ENCODE measurements at places on chromosomes 1 and 21.

DNA sequence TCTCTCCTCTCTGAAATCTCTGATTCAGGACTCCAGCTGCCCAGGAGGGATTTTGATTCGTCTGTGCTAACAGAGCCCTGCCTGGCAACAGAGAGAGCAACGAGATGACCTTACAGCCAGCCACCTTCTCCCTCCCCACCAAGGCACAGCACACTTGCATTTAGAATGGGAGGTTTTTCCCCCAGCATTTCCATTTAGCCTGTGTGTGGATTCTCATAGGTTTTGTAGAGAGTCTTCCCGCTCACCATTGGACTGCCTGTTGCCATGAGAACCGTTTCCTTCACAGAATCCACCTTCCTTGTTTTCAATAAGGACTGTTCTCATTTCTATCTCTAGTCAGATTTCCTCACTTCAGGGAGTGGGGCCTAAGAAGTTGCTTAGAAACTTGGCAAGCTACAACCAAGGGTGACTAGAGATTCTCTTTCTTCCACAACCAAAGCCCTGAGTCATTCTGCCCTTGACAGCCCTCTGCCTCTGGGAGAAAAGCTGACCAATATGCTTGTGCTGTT lies 5.8 kb upstream of the IKBKE start:
- DNase-seq, result no peak

DNA sequence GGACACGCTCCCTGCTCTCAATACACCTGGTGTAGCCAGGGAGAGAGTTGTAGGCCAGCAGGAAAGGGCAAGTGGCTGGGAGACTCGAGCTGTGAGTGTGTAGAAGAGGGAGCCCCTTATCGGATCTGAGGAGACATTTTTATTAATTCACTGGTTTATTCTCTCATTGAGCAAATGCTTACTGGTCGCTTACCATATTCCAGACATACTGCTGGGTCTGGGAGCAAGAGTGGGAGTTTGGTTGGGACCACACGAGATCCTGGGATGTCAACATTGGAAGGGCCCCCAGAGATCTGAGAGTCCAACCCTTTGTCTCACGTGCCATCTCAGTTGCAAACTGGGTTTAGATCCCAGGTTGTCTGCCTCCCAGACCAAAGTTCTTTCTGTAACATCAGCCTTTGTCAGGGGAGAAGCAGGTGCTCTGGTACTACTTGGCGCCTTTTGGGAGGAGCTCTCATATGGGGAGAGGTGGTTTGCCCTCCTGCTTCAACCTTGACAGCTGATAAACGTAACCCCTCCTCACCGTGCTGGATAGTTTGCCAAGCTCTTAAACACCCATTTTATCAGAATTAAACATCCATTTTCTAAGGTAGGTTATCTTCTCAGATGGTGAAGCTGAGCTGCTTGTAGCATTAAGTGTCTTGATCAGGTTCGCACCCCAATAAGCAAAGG lies 742 bp downstream of the TMEM222 start:
- DNase-seq, result no peak

DNA sequence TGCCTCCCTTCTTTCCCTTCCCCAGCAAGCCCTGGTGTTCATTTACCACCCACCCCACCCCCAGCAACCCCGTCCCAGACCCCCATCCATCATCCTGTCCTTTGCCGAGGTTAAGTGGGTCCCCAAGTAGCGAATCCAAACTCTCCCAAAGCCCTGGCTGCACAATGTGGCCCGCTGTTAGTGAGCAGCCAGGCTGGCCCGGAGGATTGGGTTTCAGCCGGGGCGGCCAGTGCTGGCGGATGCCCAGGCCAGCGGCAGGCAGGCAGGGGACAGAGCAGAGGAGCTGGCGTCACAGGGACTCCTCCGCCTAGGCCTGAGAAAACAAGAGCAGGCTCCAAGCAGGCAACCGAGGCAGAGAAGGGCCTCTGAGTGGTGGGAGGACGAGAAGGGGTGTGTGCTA lies 61.4 kb downstream of the EPHB2 start:
- DNase-seq, result no peak

DNA sequence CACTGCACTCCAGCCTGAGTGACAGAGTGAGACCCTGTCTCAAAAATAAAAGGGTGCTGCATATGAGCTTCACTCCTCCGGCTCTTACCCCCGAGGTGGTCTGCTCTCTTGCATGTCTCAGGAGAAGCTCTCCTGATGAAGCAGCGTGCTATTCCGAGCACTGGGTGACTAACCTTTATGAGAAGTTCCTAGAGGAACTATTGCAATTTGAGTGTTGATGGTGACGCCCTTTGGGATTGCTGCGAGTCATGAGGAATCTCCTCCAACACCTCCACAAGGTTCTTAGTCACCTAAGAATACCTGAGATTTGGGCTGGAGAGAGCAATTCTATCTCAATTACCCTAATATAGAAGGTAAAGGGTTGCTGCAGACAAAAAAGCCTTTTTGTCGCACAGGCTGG lies 40.8 kb upstream of the TINAGL1 start:
- no peak for DNase-seq

DNA sequence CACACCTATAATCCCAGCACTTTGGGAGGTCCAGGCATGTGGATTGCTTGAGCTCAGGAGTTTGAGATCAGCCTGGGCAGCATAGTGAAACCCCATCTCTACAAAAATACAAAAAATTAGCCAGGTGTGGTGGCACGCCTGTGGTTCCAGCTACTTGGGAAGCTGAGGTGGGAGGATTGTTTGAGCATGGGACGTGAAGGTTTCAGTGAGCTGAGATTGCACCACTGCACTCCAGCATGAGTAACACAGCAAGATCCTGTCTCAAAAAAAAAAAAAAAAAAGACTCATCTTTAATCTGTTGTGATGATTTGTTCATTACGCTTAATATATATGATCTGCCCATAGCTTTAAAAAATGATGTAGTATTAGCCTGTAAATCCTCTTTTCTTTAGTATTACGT lies 44.0 kb downstream of the OR10J1 start:
- DNase-seq, result no peak

- no peak for DNase-seq
Measured at GRCh38 chr1:180976191-180976590, 46.5 kb downstream of the STX6 start.

DNA sequence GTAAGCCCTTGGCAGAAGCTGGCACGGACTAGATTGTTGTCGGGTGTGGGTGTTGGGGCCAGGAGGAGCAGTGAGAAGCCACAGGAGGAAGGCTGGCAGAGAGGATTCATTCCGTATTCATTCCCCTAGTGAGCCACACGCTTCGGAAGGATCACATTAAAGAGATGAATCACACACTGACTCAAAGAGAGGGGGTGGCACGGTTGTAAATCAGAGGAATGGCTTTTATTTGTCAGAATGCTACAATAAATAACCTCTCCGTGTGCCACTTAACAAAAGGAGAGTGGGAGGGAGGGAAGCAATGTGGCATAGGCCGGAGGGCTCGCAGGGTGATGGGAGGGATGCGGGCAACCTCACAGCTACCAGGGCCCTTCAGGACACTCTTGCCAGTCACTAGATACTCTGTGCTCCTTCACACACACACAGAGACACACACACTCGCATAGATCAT lies 135.5 kb downstream of the HIVEP3 start:
- no peak for DNase-seq

DNA sequence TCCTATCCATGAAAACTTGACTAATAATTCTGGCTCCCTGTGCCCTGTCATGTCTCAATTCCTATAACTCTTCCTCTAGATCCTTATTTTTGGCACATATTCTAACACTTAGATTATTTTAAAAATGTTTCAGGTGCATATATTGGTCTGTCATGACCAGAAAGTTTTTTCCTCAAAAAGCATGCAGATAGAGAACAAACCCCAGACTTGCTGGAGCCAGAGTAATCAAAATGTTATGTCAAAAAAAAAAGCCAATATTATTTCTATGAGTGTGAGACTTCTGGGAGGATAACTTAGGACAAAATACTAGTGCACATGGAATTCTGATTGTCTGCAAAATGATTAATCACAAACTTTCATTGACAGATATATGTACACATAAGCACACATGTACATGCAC lies 135.1 kb upstream of the MROH9 start:
- DNase-seq, result no peak

GRCh38 chr1:161725908-161726472 lies 4.6 kb downstream of the FCRLB start:
- DNase-seq, result peak; percentile 37

- no peak for DNase-seq
Measured at GRCh38 chr1:56439610-56440264, 139.6 kb downstream of the PLPP3 start.

- no peak for DNase-seq
Measured at GRCh38 chr1:31326461-31326860, 29.6 kb downstream of the ZCCHC17 start.

- DNase-seq, result no peak
Measured at GRCh38 chr1:157961805-157962762, 31.4 kb upstream of the KIRREL1 start.

GRCh38 chr1:210332233-210332632 lies 3.5 kb downstream of the HHAT start:
- peak; percentile 71 for DNase-seq

DNA sequence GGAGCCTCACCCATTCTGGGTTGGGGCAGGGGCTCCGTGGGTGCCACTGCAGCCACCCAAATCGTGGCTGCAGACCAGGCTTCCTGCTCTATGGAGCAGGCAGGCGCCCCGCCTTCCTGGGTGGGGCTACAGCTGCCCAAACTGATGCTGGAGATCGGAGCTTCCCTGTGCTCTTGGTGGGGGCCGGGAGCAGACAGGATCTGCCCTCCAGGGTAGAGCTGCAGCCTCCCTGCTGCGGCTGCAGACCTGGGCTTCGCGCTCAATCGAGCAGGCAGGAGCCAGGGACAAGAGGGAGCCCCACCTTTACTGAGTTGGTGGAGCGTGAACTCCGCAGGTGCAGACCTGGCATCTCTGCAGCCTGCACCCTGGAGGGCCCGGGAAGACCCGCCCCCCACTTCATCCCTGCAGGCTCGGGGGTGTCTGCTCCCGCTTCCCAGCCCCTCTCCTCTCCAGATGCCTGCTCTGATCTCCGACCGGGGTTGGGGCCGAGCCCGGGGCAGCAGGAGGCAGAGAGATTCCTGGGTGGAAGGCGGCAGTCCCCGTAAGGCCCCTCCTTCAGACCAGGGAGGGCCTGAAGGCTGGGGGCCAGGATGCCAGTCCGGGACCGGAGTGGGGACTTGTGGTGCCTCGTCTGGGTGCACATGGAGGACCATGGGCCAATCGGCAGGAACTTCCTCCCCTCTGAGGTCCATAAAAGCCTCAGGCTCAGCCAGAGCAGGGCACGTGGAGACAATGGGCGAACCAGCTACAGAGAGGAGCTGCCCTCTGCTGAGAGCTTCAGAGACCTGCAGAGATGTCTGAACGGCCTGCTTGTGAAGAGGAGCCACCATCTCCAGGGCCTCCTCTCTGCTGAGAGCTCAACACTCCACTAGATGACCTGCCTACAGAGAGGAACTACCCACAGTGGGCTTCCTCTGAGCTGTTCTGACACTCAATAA lies 359.3 kb downstream of the SMYD3 start:
- no peak for DNase-seq

DNA sequence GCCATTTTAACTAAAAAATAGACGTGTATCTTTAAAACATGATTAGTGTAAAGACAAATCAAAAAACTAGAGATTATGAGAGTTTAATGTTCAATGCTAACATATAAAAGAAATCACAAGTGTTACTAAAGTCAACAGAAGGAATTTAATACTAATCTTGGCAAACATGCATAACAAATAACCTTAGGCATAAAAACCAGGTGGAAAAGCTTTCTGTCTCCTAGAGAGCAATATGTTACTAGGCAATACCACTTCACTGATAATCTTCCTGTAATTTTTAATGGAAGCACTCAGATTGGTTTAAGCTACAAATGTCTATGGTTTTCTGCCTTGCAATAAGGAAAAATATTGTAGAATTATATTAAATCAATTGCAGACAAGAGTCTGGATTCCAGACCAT lies 121.9 kb downstream of the NME7 start:
- DNase-seq, result no peak

DNA sequence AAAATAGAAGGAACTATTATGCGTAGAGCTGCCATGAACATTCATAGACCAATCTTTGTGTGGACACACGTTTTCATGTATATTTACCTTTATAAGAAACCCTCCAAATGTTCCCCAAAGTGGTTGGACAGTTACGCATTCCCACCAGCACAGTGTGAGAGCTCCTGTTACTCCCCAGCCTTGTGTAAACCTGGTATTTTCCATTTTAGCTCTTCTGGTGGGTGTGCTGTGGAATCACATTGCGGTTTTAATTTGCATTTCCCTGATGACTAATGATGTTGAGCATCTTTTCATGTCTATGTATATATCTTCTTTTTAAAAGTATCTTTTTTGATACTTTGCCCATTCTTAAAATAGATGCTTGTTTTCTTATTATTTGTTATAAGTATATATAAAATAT lies 3.2 kb upstream of the UBASH3A start:
- DNase-seq, result no peak

DNA sequence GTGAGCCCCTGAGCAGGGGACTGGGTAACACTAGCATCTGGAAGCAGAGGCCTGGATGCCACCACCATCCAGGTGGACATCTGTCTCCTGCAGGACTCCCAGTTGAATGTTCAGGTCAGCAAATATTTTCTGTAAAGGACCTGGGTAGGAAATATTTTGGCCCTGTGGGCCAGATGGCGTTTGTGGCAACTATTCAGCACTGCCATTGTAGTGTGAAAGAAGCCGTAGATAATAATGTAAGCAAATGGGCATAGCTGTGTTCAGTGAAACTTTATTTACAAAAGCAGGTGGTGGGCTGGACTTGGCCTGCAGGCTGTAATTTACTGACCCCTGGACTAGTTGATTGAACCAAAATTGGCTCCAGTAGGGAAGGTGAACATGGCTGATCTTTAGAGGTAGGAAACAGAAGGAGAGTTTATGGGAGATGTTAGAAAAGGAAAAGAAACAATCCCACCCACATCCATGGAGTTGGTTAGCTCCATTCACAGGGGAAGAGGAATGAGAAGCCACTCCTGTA lies 20.0 kb upstream of the CD101 start:
- no peak for DNase-seq

DNA sequence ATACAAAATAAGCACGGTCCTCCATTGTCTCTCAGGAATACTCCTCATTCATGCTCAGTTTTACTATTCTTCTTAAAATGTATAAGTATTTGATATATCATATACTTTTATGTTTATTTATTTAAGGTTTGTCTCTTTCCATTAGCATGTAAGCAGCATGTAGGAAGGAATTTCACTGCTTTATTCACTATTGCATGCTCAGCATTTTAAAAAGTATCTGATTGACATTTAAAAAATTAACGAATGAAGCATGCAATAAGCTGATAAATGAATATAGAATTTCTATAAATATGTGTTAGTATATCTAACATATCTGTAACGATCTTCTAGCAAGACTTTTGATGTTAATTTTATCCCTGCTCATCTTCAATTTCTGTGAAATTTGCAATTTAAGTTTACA lies 402.7 kb upstream of the BRINP3 start:
- no peak for DNase-seq

GRCh38 chr1:109767637-109768334 lies 4.1 kb upstream of the EPS8L3 start:
- no peak for DNase-seq

All from central memory CD4-positive, alpha-beta T cell (primary cell).